ENCODE measurements at places on chromosomes 11 and 22.
A peak's percentile ranks its signal among the peaks of the same experiment; 100 is the strongest.

- H3K27ac ChIP-seq, result peak overlapping the region; percentile 96
- H3K4me3 ChIP-seq, result peak overlapping the region; percentile 80
- H3K27me3 ChIP-seq, result no peaks in the 10 kb centered on the region
- peaks cover 38% of the 10 kb centered on the region for H3K4me1 ChIP-seq
- peaks cover 9% of the 10 kb centered on the region for H3K36me3 ChIP-seq
- no peak for DNase-seq
Measured at GRCh38 chr11:63552921-63553320, 10.3 kb downstream of the PLAAT2 start.

GRCh38 chr11:3995949-3996554 lies 98.5 kb upstream of the RRM1 start:
- no peaks in the 10 kb centered on the region for H3K27me3 ChIP-seq
- H3K27ac ChIP-seq, result peak overlapping the region; percentile 2
- H3K4me3 ChIP-seq, result peak overlapping the region; percentile 32
- H3K4me1 ChIP-seq, result peaks cover 16% of the 10 kb centered on the region

DNA sequence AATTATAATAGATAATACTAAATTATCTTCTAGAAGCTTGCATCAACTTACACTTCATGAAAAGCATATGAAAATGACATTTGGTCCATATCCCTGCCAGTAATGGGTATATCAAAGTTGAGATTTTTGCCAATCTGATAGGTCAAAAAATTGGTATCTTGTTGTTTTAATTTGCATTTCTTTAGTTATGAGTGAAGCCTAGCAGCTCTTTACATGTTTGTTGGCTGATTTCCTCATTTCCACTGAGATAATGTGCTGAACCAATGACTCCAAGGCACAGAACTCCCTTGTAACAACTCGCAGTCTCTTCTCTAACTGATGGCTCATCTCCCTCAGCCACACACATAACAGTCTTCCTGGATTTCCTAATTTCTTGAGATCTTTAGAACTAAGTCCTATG lies 175.3 kb upstream of the SESN3 start:
- peaks cover 2% of the 10 kb centered on the region for H3K36me3 ChIP-seq
- DNase-seq, result no peak
- H3K27ac ChIP-seq, result no peak overlapping the region
- H3K4me1 ChIP-seq, result peaks cover 6% of the 10 kb centered on the region

- no peaks in the 10 kb centered on the region for H3K27me3 ChIP-seq
- peak overlapping the region; percentile 92 for H3K27ac ChIP-seq
- peak overlapping the region; percentile 88 for H3K4me3 ChIP-seq
- DNase-seq, result no peak
- H3K4me1 ChIP-seq, result peaks cover 39% of the 10 kb centered on the region
Measured at GRCh38 chr11:65118097-65118837, 766 bp upstream of the ZNHIT2 start.

DNA sequence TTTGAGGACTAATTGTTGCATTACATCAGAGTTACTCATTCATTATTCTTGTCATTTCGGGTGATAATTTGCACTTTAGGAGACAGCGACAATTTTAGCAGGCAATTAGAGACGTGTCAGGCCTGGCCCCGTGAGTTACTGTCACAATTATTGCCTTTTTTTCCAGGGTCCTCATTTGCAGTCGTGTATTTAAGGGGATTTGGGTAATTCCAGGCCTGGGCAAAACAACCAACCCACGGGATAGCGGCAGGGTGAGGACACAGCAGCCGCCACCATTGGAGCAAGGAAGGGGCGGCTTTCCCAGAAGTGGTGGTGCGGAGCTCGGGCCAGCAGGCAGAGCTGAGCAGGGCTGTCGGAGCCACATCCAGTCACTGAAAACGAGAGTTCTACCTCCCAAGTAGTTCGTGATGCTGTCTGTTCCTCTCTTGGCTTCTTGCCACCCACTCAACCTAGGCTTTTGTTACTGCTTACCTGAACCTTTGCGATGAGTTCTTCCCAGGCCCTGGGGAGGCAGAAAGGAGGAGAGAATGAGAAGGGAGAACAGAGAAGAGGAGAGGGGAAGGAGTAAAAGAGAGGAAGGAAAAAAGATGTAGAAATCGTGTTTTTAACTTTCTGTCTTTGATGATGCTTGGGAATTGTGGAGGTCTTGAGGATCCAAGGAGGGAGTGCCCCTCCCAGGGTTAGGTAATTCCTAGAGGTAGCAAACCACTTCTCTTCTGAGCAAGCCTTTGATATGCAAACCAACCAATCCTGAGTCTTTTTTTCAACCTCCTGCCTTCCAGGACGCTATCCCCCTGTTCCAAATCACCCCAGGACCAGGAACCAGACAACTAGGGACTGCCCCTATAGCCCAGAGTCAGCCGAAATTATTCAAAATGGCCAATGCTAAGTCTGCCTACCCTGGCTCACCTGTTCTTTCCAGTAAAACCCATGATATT lies 236.1 kb downstream of the MIAT start:
- H3K4me1 ChIP-seq, result peaks cover 3% of the 10 kb centered on the region
- H3K27ac ChIP-seq, result no peak overlapping the region
- no peak overlapping the region for H3K4me3 ChIP-seq
- H3K36me3 ChIP-seq, result no peaks in the 10 kb centered on the region

GRCh38 chr22:26416670-26417276 lies 12.3 kb upstream of the ASPHD2 start:
- DNase-seq, result no peak
- no peak overlapping the region for H3K27ac ChIP-seq
- H3K4me3 ChIP-seq, result no peak overlapping the region
- peaks cover 23% of the 10 kb centered on the region for H3K27me3 ChIP-seq
- H3K4me1 ChIP-seq, result no peaks in the 10 kb centered on the region

GRCh38 chr22:18067548-18068341 lies 10.0 kb upstream of the PEX26 start:
- no peak for DNase-seq
- no peak overlapping the region for H3K27ac ChIP-seq
- no peaks in the 10 kb centered on the region for H3K4me1 ChIP-seq
- H3K36me3 ChIP-seq, result no peaks in the 10 kb centered on the region
- no peak overlapping the region for H3K4me3 ChIP-seq

DNA sequence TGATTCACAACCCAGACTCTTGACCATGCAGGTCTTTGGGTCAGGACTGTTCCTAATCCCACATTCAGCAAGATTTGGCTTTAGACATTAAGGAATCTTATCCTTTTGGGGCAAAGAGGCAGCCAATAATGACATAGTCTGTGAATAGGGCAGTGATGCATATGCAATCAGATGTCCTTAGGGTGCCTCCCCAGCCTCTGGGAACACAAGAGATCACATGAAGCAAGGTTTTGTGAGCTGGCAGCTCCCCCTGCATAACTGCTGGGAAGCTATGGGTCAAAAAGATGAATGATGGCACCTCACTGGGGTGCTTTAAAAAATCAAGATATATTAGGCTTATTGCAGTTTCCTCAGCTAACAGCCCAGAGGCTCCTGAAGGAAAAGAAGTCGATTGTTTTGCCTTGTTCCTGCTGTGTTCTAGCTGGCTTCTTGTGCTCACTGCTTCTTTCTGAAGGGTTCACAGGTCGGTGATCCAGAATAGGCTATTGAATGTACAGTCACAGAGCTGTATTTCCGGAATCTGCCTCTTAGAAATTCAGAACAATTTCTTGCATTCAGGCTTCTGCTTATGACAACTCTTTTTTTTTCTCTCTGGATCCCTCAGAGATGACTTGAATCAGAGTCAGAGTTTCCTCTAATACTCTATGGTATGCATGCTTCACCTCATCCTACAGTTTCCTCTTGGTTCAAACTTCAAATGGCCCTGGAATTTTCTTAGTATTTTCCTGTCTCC lies 31.7 kb downstream of the INSC start:
- peaks cover 10% of the 10 kb centered on the region for H3K4me1 ChIP-seq
- DNase-seq, result no peak
- H3K36me3 ChIP-seq, result no peaks in the 10 kb centered on the region
- H3K4me3 ChIP-seq, result no peak overlapping the region
- H3K27me3 ChIP-seq, result peaks cover 13% of the 10 kb centered on the region

- peaks cover 4% of the 10 kb centered on the region for H3K4me1 ChIP-seq
- H3K36me3 ChIP-seq, result no peaks in the 10 kb centered on the region
- no peak overlapping the region for H3K27ac ChIP-seq
- DNase-seq, result no peak
- H3K4me3 ChIP-seq, result no peak overlapping the region
- no peaks in the 10 kb centered on the region for H3K27me3 ChIP-seq
Measured at GRCh38 chr22:17802822-17803221, 28.6 kb upstream of the BID start.

GRCh38 chr11:76769645-76770586 lies 13.2 kb upstream of the TSKU start:
- H3K27me3 ChIP-seq, result no peaks in the 10 kb centered on the region
- H3K4me3 ChIP-seq, result no peak overlapping the region
- no peak for DNase-seq
- no peaks in the 10 kb centered on the region for H3K36me3 ChIP-seq
- peaks cover 34% of the 10 kb centered on the region for H3K4me1 ChIP-seq

GRCh38 chr11:118927554-118928100 lies 1.9 kb upstream of the BCL9L start:
- peak overlapping the region; percentile 94 for H3K27ac ChIP-seq
- H3K4me1 ChIP-seq, result peaks cover 60% of the 10 kb centered on the region
- peaks cover 5% of the 10 kb centered on the region for H3K27me3 ChIP-seq
- H3K36me3 ChIP-seq, result peaks cover 13% of the 10 kb centered on the region
- DNase-seq, result no peak

DNA sequence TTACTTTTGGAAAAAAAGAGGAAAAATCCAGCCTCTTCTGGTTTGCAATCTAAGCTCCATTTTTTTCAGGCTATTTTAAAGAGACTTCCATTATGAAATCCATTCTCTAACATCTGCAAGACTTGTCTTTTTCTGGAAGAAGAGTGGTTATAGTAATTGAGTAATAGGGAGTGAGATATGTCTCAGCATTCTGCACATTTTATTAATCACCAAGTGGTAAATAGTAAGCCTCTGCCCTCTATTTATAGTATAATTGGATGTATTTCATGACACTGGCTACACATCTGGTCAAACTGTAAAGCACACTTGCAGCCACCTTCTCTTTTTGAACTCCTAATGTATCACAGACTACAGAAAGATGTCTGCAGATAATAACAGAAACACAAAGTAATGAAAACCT lies 391.1 kb downstream of the ETS1 start:
- H3K4me3 ChIP-seq, result no peak overlapping the region
- H3K36me3 ChIP-seq, result no peaks in the 10 kb centered on the region
- no peaks in the 10 kb centered on the region for H3K27me3 ChIP-seq
- DNase-seq, result no peak

- DNase-seq, result peak; percentile 58
- peak overlapping the region; percentile 73 for H3K4me3 ChIP-seq
- peaks cover 2% of the 10 kb centered on the region for H3K36me3 ChIP-seq
- peak overlapping the region; percentile 92 for H3K27ac ChIP-seq
- H3K4me1 ChIP-seq, result peaks cover 81% of the 10 kb centered on the region
Measured at GRCh38 chr22:30183861-30184278, 62.7 kb downstream of the LIF start.

GRCh38 chr22:34842630-34843029 lies 223.3 kb upstream of the ISX start:
- no peaks in the 10 kb centered on the region for H3K4me1 ChIP-seq
- no peaks in the 10 kb centered on the region for H3K27me3 ChIP-seq
- H3K4me3 ChIP-seq, result no peak overlapping the region

- no peaks in the 10 kb centered on the region for H3K36me3 ChIP-seq
- DNase-seq, result no peak
- H3K27ac ChIP-seq, result no peak overlapping the region
- H3K4me3 ChIP-seq, result no peak overlapping the region
- no peaks in the 10 kb centered on the region for H3K27me3 ChIP-seq
- no peaks in the 10 kb centered on the region for H3K4me1 ChIP-seq
Measured at GRCh38 chr11:3130269-3131071, 34.6 kb downstream of the OSBPL5 start.

DNA sequence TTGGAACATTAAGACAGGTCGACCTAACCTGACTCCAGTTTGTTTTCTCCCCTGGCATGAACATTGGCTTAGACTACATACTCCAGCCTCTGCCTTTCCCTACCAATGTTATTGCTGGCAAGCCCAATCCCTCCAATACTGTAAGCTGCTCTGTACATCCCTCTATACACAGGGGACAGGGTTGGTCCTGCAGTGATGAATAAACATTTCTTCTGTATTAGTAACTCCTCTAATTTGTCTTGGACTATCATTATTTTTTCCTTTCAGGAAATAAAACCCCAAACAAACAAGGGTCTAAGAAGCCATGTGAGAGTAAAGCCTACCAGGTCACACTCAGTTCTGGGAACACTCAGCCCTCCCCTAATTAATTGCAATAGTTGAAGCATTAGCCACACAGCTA lies 35.1 kb upstream of the FJX1 start:
- H3K36me3 ChIP-seq, result no peaks in the 10 kb centered on the region
- H3K4me1 ChIP-seq, result no peaks in the 10 kb centered on the region
- H3K27ac ChIP-seq, result no peak overlapping the region
- no peak for DNase-seq
- no peak overlapping the region for H3K4me3 ChIP-seq
- H3K27me3 ChIP-seq, result peaks cover 14% of the 10 kb centered on the region

- H3K27ac ChIP-seq, result no peak overlapping the region
- no peaks in the 10 kb centered on the region for H3K4me1 ChIP-seq
- no peaks in the 10 kb centered on the region for H3K36me3 ChIP-seq
- no peak for DNase-seq
- no peaks in the 10 kb centered on the region for H3K27me3 ChIP-seq
- no peak overlapping the region for H3K4me3 ChIP-seq
Measured at GRCh38 chr11:25163421-25163820, 666.6 kb downstream of the LUZP2 start.

DNA sequence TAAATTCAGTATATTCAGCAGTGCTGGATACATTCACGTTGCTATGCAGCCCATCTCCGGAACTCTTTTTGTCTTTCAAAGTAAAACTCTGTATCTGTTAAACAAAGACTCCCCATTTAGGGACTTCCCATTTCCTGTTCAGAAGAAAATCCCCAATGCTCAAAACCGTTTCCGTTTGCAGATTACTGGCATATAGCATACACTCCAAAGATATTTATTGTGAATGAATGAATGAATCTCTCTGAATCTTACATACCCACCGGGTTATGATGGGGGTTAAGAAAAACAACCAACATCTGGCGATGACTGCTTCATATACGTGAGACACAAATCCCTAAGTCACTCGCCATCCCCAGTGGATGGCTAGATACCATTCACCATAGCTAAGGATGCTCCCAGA lies 1.6 kb downstream of the THY1 start:
- no peak for DNase-seq
- H3K4me1 ChIP-seq, result peaks cover 21% of the 10 kb centered on the region
- no peak overlapping the region for H3K27ac ChIP-seq
- H3K4me3 ChIP-seq, result peak overlapping the region; percentile 87

GRCh38 chr11:73141309-73142127 lies 600 bp downstream of the FCHSD2 start:
- H3K4me3 ChIP-seq, result peak overlapping the region; percentile 88
- no peaks in the 10 kb centered on the region for H3K27me3 ChIP-seq

DNA sequence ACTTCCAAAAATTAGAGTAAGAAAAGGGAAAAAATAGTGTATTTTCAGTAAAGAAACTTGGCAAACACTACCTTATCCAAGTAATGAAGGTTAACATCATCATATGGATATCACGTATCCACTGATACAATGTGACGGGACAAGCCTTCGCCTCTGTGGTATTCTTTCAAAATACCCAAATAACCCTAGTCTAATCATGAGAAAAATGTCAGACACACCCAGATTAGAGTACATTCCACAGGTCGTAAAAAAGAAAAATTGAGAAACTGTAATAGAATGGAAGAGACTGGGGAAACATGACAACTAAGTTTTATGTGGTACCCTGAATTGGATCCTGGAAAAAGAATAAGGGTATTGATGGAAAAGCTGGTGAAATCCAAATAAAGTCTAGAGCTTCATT lies 48.9 kb downstream of the NARS2 start:
- H3K36me3 ChIP-seq, result peaks cover 11% of the 10 kb centered on the region
- no peak overlapping the region for H3K27ac ChIP-seq
- no peak for DNase-seq
- no peak overlapping the region for H3K4me3 ChIP-seq
- H3K4me1 ChIP-seq, result peaks cover 2% of the 10 kb centered on the region
- H3K27me3 ChIP-seq, result no peaks in the 10 kb centered on the region
